ENCODE measurements at places on chromosomes 5 and 9.

- DNase-seq: no peak
Observed at GRCh38 chr9:3862561-3862960, 336.8 kb upstream of the RFX3 start.

DNA sequence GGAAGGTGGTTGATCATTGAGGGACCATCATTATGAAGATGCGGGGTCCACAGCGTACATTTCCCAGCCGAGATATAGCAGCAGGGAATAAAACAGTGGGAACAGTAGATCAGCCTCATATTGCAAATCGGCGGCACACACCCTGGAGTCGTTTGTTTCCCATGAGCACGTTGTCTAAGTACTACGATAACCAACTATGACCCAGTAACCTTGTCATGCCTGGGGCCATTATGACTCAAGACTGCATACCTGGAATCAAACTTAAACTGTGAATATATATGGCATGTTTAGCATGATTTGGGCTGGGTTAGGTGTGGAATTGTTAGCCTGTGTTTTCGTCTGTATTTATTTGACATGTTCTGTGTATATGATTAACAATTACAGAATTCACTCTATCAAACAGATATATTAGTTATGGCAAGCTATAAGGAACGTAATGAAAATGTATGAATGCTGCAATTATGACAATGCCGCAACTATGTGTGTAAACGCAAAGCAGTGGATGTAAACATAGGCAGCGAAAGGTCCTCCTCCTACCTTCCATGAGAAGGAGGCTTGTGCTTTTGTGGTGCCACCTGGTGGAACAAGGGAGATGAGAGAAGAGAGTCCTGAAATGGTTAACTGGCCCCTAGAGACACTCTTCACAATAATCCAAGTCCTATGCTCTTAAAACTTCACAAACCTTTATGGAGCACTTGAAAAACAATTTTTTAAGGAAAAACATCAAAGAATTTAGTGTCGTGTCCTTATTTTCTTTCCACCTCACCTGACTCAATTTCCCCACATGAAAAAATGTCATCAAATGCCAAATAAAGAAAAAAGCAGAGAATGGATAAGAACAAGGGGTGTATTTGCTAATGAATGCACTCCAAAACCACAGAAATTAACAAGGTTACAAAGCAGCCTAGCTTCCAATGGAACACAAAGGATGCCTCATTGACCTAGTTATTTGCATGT lies 47.1 kb downstream of the SEMA5A start:
- no peak for DNase-seq

DNA sequence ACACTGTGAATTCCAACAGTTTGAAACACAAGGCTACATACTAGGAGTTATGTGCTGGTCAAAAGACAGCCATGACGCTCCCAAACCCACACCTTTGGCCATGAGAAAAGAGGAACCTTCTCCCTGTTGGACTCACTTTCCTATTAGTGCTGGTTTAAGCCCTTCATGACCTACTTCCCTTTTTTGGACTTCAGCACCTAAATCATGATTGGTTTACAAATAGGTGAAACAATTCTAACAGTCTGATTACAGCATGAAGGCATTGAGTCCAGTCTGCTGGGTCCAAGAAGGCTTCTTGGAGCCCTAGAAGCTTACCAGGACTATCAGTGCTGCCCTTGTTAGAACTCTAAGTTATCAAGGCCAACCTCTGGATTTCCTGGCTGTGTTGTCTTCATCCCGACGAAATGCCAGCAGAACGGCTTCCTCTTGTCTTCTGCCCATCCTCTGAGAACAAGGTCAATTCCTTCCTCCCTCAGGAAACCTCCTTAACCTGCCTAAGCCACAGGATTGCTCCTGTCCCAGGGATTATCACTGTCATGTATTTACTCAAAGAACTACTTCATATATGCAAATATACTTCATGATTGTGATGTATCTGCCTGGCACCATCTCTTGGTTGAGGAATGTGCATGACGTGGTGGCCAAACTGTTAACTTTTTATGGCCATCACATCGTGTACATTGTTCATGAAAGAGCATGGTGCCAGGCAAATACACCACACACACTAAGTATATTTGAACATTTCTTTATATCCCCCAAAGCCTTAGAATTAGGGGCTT lies 83.6 kb downstream of the ANKH start:
- DNase-seq: no peak

- no peak for DNase-seq
Observed at GRCh38 chr5:164336276-164336675, 830.9 kb downstream of the MAT2B start.

GRCh38 chr5:123520677-123521247 lies 8.8 kb downstream of the CSNK1G3 start:
- DNase-seq: peak; percentile 31

DNA sequence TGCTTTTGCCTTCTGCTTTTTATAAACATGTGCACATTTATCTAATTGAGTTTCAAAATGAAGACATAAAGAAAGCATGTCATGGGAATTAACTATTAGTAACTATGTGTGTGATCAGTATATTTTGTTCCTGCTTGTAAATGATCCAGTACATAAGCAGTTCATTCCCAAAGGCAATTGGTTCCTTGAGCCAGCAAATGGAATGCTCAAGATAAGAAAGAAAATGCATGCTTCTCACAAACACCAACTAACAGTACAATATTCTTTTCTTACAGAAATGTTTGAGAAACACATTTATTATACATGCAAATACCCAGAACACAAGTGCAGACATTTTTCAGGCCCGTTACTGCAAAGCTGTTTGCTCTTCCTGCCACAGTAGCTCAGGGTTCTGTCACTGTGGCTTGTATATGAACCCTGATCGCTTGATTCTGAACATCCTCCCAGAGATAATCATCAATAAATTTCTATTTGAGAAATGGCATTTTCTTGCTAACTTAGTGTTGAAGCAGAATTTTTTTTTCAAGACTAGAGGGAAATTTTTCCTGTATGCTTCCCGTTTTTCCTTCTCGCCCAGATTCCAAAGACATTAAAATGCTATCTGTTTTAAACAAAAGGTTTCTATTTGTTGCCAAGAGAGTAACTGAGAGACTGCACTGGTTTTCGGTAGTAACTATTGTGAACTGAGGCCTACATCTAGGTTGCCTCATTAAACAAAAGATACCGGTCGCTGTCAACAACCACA lies 1.9 kb downstream of the GNAQ start:
- DNase-seq: no peak

- DNase-seq: no peak
Observed at GRCh38 chr9:20326516-20326915, 295.8 kb downstream of the MLLT3 start.

DNA sequence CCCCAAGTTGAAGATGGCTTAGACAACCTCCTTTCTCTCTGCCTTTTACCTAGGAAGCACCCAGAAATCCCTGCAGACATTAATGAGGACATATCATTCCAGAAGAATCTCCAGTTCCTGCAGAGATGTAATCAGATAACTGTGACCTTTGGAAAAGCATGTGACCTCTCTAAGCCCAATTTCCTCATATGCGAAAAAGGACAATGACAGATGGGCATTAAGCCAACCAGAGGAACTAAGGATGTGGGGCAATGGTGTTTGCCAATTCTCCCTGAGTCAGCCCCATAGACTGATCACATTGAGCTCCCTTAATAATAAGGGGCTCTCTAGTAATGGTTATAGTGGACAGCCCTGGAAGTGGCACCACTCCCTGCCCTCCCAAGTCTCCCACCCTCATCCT lies 10.1 kb upstream of the FOXI1 start:
- DNase-seq: no peak

DNA sequence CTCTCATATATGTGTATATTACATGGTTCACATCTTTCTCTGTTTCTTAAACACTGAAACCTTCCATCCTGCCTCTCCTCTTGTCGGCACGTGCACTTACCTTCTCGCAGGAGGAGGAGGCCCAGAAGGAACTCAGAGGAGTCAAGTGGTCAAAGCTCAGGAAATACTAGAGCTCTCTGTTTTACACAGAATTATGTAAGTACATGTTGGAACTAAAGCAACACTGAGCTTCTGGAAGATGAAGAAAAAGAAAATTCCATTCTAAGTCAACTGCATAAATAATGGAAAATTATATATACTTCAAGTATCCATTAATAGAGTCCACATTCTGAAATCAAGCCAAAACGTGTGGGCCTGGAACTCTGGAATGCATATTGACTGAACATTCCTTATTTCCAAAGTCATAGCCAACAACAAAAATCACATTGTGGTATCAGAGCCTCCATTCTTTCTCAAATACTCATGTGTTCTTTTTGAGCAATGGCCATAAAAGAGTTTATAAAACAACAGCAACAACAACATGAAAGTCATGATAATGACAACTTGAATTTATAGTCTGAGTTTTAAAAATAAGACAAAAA lies 121.5 kb upstream of the RAI14 start:
- DNase-seq: no peak

DNA sequence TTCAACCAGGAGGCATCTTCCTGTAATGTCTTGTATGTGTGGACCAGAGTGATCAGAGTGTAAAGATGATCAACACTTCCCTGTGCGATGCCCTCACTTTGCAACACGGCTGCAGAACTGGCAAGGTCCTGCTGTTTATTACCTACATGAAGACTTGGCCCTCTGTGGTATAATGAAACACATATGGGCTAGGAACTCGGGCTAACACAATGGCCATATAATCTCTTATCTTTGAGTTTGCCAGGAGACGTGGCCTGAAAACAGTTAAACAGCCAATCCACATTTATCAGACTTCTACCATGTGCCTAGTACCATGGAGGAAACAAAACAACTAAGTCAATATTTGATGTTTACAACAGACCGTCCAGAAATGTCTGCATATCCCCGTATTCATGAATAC lies 145.5 kb downstream of the ZNF462 start:
- DNase-seq: no peak

- no peak for DNase-seq
Observed at GRCh38 chr9:89409466-89409865, 88.4 kb downstream of the SEMA4D start.

GRCh38 chr5:10460252-10460906 lies 18.7 kb downstream of the ROPN1L start:
- DNase-seq: no peak

- no peak for DNase-seq
Observed at GRCh38 chr5:167307042-167307441, 984.4 kb upstream of the WWC1 start.

- DNase-seq: no peak
Observed at GRCh38 chr9:129408535-129409215, 212.2 kb downstream of the C9orf50 start.

DNA sequence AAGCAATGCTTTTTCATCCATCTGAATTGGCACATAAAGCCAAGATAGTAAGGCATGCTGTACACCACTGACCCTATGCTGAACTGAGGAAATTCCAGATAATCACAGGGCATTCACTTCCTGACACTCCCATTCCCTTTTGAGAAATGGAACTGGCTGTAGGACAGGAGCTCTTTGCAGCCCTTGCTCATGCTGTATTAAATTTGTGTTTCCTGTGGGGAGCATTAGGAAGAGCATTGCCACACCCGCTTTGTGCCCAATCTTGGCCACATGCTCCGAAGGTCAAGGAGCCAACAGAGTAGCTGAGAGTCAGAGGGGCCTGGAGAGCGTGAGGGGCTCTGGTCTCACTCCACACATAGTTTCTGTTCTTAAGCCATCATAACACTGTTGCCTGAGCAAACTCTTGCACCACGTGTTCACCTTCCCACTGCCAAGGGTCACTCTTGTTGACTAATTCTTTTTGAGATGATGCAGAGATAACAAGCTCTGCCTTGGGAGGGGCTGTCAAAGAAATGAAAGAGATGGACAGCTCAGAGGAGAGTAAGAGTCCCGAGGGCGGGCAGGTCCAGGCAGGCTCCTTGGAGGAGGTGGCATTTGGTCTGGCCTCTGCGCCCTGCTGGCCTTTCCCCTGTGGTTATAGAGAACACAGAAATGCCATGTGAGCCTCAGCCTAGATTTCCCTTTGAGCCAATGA lies 31.7 kb upstream of the ARAP3 start:
- DNase-seq: no peak

- DNase-seq: no peak
Observed at GRCh38 chr9:136860529-136860928, 5.6 kb downstream of the EDF1 start.

Data from naive B cell (primary cell).